ENCODE measurements at places on chromosomes 5 and 9. TPM values are rescaled to one million over a fixed set of nuclear protein-coding genes. Genes with fewer than 3 reads are reported as not detected.

- no peak overlapping the region for H3K4me3 ChIP-seq
- H3K27me3 ChIP-seq: no peaks in the 10 kb centered on the region
- no peaks in the 10 kb centered on the region for H3K36me3 ChIP-seq
- no peak overlapping the region for H3K27ac ChIP-seq
- no peak for DNase-seq
Observed at GRCh38 chr5:112935675-112936074, 13.6 kb upstream of the REEP5 start.

Gene CDK9
- 128 TPM for total RNA-seq

DNA sequence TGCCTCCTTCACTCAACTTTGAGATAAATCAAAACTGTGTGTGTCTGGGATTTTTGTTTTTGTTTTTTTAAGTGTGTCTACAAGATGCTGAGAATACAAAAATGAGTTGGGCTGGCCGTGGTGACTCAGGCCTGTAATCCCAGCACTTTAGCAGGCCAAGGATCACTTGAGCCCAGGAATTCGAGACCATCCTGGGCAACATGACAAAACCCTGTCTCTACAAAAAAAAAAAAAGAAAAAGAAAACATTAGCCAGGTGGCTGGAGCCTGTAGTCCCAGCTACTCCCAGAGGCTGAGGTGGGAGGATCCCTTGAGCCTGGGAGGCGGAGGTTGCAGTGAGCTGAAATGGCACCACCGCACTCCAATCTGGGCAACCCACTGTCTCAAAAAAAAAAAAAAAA, 21.0 kb downstream of the HNRNPK start:
- no peaks in the 10 kb centered on the region for H3K36me3 ChIP-seq
- H3K27ac ChIP-seq: no peak overlapping the region
- no peaks in the 10 kb centered on the region for H3K27me3 ChIP-seq
- H3K4me1 ChIP-seq: peaks cover 12% of the 10 kb centered on the region
- H3K4me3 ChIP-seq: no peak overlapping the region

DNA sequence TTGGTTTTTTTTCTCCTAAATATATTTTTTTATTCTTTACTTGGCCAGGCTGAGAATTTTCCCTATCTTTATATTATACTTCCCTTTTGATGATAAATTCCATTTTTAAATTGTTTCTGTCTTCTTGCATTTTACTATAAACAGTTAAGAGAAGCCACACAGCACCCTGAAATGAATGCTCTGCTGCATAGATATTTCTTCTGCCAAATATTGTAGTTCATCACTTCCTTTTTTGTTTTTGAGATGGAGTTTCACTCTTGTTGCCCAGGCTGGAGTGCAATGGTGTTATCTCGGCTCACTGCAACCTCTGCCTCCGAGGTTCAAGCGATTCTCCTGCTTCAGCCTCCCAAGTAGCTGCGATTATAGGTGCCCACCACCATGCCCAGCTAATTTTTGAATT, 8.5 kb upstream of the INIP start:
- H3K36me3 ChIP-seq: no peaks in the 10 kb centered on the region
- no peak overlapping the region for H3K27ac ChIP-seq
- no peak for DNase-seq
- H3K4me1 ChIP-seq: no peaks in the 10 kb centered on the region
- H3K27me3 ChIP-seq: peaks cover 2% of the 10 kb centered on the region

DNA sequence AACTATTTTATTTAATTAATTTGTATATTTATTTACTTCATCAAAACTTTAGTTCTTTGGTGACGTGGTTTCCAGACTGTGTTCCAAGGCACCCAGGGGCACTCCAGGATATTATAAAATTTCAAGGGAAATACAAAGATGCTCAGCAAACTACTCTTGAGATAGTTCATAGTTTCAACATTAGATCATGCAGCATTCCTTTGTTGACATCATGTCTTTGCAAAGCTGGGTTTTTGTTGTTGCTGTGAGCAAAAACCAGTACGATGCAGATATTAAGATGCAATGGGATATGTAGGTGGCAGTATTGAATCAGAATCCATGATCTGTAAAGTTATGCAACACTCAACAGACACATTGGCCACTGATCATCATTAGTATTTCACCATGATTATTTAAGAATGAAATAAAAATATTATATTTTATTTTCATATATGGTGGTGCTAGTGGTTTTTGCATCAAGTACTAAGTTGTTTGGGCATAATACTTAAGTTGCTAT, 219.7 kb downstream of the ADCY2 start:
- no peak for DNase-seq
- no peaks in the 10 kb centered on the region for H3K27me3 ChIP-seq
- no peaks in the 10 kb centered on the region for H3K4me1 ChIP-seq

GRCh38 chr5:139820606-139821005, 25.0 kb downstream of the PSD2 start:
- no peak for DNase-seq
- H3K27me3 ChIP-seq: no peaks in the 10 kb centered on the region
- H3K4me1 ChIP-seq: no peaks in the 10 kb centered on the region
- no peak overlapping the region for H3K4me3 ChIP-seq
- H3K27ac ChIP-seq: no peak overlapping the region

- DNase-seq: no peak
- H3K36me3 ChIP-seq: no peaks in the 10 kb centered on the region
Observed at GRCh38 chr9:90271707-90272106, 370.9 kb downstream of the DIRAS2 start.

- H3K27ac ChIP-seq: no peak overlapping the region
- no peak overlapping the region for H3K4me3 ChIP-seq
- H3K4me1 ChIP-seq: no peaks in the 10 kb centered on the region
- H3K36me3 ChIP-seq: no peaks in the 10 kb centered on the region
- no peak for DNase-seq
Observed at GRCh38 chr9:114092336-114092735, 6.8 kb downstream of the KIF12 start.

Gene CATSPER3
- 0.71 TPM for total RNA-seq

Gene SH3RF2
- total RNA-seq: 0.84 TPM

- H3K27ac ChIP-seq: no peak overlapping the region
- H3K36me3 ChIP-seq: peaks cover 4% of the 10 kb centered on the region
- H3K4me3 ChIP-seq: no peak overlapping the region
- DNase-seq: no peak
- no peaks in the 10 kb centered on the region for H3K4me1 ChIP-seq
Observed at GRCh38 chr5:71632168-71632567, 45.0 kb downstream of the MCCC2 start.

DNA sequence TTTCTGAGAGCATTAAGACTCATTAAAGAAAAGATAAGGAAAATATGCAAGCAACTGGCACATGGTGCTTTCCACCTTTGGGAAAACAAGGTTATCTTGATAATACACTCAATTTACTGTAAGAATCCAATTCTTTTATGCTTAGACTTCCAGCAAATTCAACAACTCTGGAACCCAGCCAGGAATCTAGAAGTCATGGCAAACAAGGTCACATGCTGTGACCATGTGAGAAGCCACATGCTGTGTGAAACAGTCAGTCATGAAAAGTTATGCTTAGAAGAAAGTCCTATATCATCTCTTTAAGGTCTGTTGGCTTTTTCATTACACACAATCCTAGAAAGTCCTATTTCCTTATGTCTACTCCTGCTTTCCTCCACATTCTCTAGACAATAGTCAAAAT, 581.8 kb upstream of the C9orf72 start:
- H3K4me1 ChIP-seq: no peaks in the 10 kb centered on the region
- no peaks in the 10 kb centered on the region for H3K36me3 ChIP-seq
- peak; percentile 75 for DNase-seq
- H3K4me3 ChIP-seq: no peak overlapping the region
- H3K27ac ChIP-seq: no peak overlapping the region

Gene SPINK5
- 0.91 TPM for total RNA-seq

DNA sequence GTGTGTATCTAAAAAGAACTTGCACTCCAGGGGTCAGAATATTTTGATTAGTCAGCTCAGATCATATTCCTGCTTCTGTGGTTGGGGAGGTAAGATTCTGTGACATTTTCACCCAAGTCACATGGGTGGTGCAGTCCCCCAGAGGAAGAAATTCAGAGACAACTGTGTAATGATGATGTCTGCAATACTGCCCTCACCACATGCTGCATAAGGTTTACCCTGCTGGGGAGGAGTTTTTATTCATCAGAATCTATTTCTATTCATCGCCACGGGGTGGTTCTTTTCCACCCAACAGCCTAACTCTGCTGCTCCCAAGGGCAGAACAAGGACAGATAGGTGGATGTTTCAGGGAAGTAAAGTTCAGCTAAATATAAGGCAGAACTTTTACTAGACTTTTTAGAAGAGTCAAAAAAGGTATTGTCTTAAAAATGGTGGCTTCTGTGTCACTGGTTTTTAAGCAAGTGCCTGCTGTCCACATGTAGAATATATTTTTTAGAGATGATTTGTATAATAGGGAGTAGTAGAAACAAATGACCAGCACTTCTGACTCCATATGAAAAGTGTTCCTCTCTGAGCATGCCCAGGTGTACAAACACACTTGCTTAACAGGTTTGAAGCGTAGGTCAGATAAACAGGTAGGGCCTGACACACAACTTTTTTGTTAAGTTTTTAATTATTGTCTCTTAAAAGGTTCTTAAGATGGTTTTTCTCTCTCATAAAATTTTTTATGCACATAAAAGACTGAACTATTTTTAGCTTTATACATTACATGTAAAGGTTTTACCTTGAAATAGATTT, 352.7 kb downstream of the LRRC70 start:
- H3K27me3 ChIP-seq: no peaks in the 10 kb centered on the region
- H3K4me3 ChIP-seq: no peak overlapping the region
- no peak for DNase-seq
- no peak overlapping the region for H3K27ac ChIP-seq
- H3K4me1 ChIP-seq: no peaks in the 10 kb centered on the region

DNA sequence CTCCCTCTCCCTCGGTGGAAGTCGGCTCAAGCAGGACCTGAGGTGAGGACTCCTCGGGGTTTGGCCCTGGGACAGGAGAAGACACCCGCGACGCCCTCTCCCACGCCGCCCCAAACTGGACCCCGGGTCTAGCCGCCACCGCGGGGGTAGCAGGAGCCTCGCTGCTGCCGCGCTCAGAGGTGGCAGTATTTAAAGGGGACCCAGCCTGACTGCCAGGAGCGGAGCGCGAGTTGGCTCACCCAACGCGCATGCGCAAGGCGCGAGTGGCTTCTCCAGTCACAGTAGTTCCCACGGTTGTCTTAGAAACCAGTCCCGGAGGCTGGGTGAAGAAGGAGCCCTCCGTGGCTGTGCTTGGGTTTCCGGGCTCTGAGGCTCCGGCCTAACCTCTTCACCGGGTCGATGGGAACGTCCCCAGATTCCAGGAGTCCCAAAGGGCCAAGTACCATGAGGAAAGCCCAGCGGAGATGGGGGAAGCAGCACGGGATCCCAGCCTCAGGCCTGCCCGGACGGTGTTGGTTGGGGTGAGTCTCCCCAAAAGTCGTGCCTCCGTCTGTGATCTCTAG, 477.8 kb downstream of the SPATA31A7 start:
- no peak for DNase-seq
- H3K4me3 ChIP-seq: no peak overlapping the region
- H3K27ac ChIP-seq: no peak overlapping the region
- H3K27me3 ChIP-seq: no peaks in the 10 kb centered on the region

GRCh38 chr5:33470544-33470943, 29.8 kb downstream of the TARS1 start:
- peaks cover 12% of the 10 kb centered on the region for H3K36me3 ChIP-seq
- peak; percentile 28 for DNase-seq
- no peak overlapping the region for H3K4me3 ChIP-seq
- H3K27ac ChIP-seq: no peak overlapping the region
- no peaks in the 10 kb centered on the region for H3K4me1 ChIP-seq

Gene RIGI
- 13.3 TPM for total RNA-seq

Gene RASGEF1C
- total RNA-seq: not detected

Gene AUH
- 10.7 TPM for total RNA-seq

DNA sequence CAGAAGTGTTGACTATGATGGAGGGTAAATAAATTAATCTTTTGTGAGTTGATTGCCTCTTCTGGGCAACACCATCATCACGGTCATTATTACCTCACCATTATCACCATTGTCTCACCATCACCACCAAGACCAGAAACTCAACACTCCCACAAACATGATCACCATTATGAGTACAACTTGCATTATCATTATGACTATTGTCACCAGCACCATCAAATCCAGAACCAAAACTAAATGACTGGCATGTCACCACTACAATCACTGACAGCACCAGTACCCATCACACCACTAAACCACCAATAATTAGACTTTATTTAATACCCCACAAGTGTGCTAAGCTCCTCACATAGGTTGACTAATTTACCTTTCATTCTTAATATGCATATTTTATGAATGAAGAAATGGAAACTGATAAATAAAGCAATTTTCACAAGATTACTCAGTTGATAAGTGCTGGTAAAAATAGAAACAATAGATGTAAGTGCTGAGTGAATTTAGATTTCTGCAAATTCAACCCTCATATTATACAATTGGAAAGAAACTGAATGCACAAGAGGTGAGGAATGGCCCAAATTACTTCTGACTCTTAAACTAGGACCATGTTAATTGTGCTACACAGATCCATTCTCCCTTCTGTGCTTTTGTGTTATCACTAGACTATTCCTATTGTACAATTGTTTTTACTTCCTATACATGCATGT, 517.8 kb upstream of the PAPPA start:
- no peak overlapping the region for H3K4me3 ChIP-seq
- DNase-seq: no peak
- no peaks in the 10 kb centered on the region for H3K4me1 ChIP-seq
- no peaks in the 10 kb centered on the region for H3K36me3 ChIP-seq
- H3K27ac ChIP-seq: no peak overlapping the region
- H3K27me3 ChIP-seq: no peaks in the 10 kb centered on the region

- no peaks in the 10 kb centered on the region for H3K27me3 ChIP-seq
- H3K4me1 ChIP-seq: no peaks in the 10 kb centered on the region
- peak; percentile 61 for DNase-seq
- H3K36me3 ChIP-seq: no peaks in the 10 kb centered on the region
Observed at GRCh38 chr5:140145818-140146522, 20.2 kb downstream of the IGIP start.

GRCh38 chr9:101951598-101951997, 213.2 kb upstream of the GRIN3A start:
- no peak for DNase-seq
- no peaks in the 10 kb centered on the region for H3K27me3 ChIP-seq
- no peak overlapping the region for H3K4me3 ChIP-seq
- H3K36me3 ChIP-seq: no peaks in the 10 kb centered on the region
- H3K27ac ChIP-seq: no peak overlapping the region
- no peaks in the 10 kb centered on the region for H3K4me1 ChIP-seq

DNA sequence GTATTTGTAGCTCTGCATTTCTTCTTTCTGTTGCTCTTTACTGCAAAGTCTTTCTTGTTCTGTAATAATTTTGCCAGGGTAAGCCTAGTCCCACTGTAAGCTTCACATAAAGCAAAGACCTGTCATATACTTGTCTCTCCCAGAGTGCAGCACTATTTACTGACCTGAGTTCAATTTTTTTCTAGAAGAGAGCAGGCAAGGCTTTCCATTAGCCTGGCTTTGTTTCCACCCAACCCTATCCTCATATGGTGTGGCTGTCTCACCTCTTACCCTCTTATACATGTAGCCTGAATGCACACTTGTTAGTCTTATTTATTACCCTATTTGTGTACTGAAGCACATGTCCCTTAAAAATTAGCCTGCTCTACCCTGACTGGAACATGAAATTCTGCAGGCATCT, 170.4 kb downstream of the EFNA5 start:
- peak; percentile 23 for DNase-seq
- peaks cover 24% of the 10 kb centered on the region for H3K4me1 ChIP-seq
- H3K27me3 ChIP-seq: no peaks in the 10 kb centered on the region
- peak overlapping the region; percentile 14 for H3K27ac ChIP-seq

Gene INSL4
- not detected for total RNA-seq

Gene FOXD4L4
- total RNA-seq: 0.15 TPM

- peaks cover 15% of the 10 kb centered on the region for H3K4me1 ChIP-seq
- DNase-seq: peak; percentile 77
- H3K27me3 ChIP-seq: no peaks in the 10 kb centered on the region
- peak overlapping the region; percentile 68 for H3K27ac ChIP-seq
Observed at GRCh38 chr9:125785248-125785751, 38.1 kb downstream of the PBX3 start.
